RCC 7860 (cell line): ENCODE measurements at places on chromosomes 3 and 15.

DNA sequence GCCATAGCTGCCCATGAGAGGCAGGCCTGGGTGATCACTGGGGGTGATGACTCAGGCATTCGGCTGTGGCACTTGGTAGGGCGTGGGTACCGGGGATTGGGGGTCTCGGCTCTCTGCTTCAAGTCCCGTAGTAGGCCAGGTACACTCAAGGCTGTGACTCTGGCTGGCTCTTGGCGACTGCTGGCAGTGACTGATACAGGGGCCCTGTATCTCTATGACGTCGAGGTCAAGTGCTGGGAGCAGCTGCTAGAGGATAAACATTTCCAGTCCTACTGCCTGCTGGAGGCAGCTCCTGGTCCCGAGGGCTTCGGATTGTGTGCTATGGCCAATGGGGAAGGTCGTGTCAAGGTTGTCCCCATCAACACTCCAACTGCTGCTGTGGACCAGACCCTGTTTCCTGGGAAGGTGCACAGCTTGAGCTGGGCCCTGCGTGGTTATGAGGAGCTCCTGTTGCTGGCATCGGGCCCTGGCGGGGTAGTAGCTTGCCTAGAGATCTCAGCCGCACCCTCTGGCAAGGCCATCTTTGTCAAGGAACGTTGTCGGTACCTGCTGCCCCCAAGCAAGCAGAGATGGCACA is 5.3 kb downstream of the WDR6 start:
- DNase-seq: no peak

DNA sequence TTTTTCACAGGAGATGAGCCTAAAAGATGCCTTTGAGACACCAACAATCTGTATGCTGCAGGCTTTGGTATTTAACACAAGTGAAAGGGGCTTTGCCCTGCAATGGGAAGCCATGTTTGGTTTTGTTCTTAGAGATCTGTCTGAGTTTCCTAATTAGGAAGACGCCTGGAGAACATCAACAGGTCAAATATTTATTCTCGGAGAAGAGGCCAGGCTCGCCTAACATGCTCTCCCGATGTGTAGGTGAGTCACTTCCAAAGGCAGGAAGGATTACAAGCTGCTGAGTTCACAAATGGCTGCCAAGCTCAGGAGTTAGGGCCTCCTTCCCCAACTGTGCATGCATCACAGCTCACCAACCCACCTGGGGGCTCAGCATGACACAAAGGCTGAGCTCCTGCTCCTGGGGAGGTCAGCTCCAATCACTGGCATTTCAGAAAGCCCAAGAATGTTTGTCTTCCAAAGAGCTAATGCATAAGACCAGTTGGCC is 119.5 kb upstream of the PRICKLE2 start:
- peak; percentile 90 for DNase-seq

- DNase-seq: peak; percentile 39
Observed at GRCh38 chr15:76235186-76235826, 76.0 kb downstream of the ETFA start.

- no peak for DNase-seq
Observed at GRCh38 chr15:37090543-37091175, 9.7 kb downstream of the MEIS2 start.

- DNase-seq: no peak
Observed at GRCh38 chr3:12759693-12760565, 870 bp upstream of the TMEM40 start.
